Right renal cortex interstitium (tissue), 3 donors: ENCODE measurements at places on chromosomes 13 and 19. TPM values are rescaled to one million over a fixed set of nuclear protein-coding genes. Genes with fewer than 3 reads are reported as not detected.

The STOML3 gene
- not detected for polyA plus RNA-seq

The MRPS12 gene
- 15.8 TPM for polyA plus RNA-seq

The COL4A2 gene
- 398 TPM for polyA plus RNA-seq

The LRRC25 gene
- polyA plus RNA-seq: 0.85 TPM
